ENCODE measurements at places on chromosomes 7 and 10.

DNA sequence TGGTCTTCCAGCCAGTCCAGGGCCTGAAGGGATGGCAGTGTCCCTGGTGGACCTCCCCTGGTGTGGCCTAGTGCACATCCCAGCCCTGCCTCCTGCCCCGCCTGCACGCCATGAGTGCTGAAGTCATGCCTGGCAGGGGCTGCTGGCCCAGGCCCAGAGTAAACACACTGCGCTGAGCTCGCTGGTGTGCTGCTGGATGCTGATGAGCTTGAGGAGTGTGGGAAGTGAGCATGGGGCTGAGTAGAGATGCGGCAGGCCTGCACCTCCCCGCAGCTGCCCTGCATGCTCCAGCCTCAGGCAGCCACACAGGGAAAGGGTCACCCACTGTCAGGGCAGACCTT is 43.2 kb downstream of the HTRA1 start:
- DNase-seq = peak; percentile 86

DNA sequence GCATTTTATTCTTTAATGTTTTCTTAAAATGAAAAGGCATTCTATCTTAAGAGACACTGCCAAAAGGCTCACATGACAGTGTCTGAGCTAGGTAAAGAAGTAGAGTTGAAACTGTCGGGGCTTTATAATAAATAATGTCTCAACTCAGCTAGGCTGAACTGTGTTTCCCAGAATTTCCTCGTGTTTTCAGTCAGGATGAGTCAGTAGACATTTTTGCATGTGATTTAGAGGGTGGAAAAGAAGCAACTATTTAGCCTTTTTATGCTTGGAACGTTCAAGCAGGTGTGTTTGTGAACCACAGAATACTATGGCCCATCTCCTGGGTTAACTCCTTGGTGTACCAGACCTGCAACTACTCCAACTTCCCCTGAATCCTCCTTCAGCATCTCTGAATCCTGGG is 23.4 kb upstream of the LIPA start:
- DNase-seq = peak; percentile 38

DNA sequence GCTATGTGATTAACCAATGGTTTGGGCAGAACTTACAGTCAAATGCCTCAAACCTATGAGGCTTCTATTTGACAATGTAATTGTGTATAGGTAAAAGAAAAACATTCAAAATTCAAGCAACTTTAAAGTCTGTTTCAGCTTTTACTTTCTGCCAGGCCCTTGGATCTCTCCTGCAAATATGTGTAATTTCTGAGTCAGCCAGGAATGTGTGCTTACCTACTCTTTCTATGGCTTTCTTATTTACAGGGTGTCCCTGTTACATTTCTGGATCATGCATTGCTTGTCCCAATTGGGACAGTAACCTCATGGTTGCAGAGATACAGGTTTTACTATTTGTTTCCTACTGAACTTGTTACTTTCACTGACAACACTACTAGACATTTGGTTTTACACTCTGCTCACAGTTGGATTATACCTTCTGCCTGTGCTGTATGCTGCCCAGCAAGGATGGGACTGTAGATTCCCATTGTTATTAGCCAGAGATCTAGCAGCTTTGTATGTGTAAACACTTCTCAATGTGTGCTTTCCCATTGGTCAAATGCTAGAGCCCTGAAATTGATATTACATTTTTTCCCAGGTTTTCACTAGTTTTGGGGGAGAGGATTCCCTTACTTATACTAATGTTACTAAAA is 355.3 kb downstream of the ARL4A start:
- peak; percentile 19 for DNase-seq

GRCh38 chr7:12222889-12223579 is 11.9 kb downstream of the TMEM106B start:
- DNase-seq = no peak

GRCh38 chr7:47358357-47358756 is 223.6 kb downstream of the TNS3 start:
- no peak for DNase-seq
